ENCODE measurements at places on chromosomes 2 and 18. TPM values are rescaled to one million over a fixed set of nuclear protein-coding genes. Genes with fewer than 3 reads are reported as not detected.

Gene KLHL29
- 0.42 TPM for total RNA-seq

Gene TWIST2
- total RNA-seq, result not detected

Gene PSMA8
- total RNA-seq, result 0.42 TPM

Gene NETO1
- not detected for total RNA-seq

Gene IL1RL1
- 0.99 TPM for total RNA-seq

Gene EHD3
- total RNA-seq, result 3.9 TPM

Gene TTR
- total RNA-seq, result not detected

Gene AP1S3
- 1.6 TPM for total RNA-seq

Gene VSNL1
- total RNA-seq, result not detected

Gene KIAA2012
- total RNA-seq, result not detected

Gene DNAJC5G
- not detected for total RNA-seq

Gene PSD4
- 141 TPM for total RNA-seq

Gene CRYBA2
- total RNA-seq, result not detected
